ENCODE measurements at places on chromosomes 1 and 21.

GRCh38 chr1:115728341-115728740 is 40.2 kb downstream of the CASQ2 start:
- no peak overlapping the region for H3K27ac ChIP-seq
- no peaks in the 10 kb centered on the region for H3K36me3 ChIP-seq
- H3K4me1 ChIP-seq = no peaks in the 10 kb centered on the region
- H3K4me3 ChIP-seq = no peak overlapping the region
- H3K27me3 ChIP-seq = no peaks in the 10 kb centered on the region

DNA sequence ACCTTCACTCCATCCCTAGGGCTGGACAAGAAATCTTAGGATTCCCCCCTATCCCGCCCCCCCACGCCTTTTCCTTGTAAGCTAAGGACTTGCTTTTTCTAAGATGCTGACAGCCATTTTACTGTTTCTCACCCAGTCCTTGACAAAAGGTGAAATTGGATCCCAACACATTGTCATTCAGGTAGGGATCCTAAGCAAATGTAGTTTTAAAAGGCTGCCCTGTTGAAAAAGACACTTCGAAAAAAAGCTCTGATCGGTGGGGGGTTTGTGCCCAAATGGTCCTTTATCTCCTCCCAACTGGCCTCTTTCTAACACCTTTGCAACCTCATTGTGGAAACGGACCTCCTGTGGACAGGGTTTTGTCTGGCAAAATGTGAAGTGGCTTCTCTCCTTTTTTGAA is 2.9 kb downstream of the CACHD1 start:
- no peak for DNase-seq
- H3K4me3 ChIP-seq = no peak overlapping the region
- H3K27ac ChIP-seq = no peak overlapping the region
- peaks cover 45% of the 10 kb centered on the region for H3K27me3 ChIP-seq
- peaks cover 15% of the 10 kb centered on the region for H3K4me1 ChIP-seq
- H3K36me3 ChIP-seq = no peaks in the 10 kb centered on the region

DNA sequence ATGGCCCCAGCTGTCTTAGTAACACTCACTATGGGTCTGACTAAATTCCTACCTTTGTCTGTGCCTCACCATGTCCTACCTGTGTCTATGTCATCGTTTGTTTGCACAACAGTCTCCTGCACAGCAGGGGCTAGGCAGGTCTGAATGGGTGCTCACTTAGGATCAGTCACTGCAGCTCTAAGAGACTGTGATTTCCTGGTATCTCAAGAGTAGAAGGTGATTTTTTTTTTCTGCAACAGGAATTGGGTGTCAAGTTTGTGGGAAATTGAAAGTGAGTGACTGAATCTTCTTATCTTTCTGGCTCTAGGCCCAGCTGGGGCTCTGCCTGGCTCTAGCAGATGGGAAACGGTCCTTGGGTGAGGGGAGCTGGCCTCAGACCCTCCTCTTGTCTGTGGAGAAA is 46.4 kb upstream of the TRABD2B start:
- no peak overlapping the region for H3K27ac ChIP-seq
- no peak overlapping the region for H3K4me3 ChIP-seq
- no peak for DNase-seq
- H3K36me3 ChIP-seq = no peaks in the 10 kb centered on the region
- peaks cover 18% of the 10 kb centered on the region for H3K27me3 ChIP-seq
- peaks cover 7% of the 10 kb centered on the region for H3K4me1 ChIP-seq

- H3K27ac ChIP-seq = peak overlapping the region; percentile 86
- H3K36me3 ChIP-seq = peaks cover 4% of the 10 kb centered on the region
- DNase-seq = no peak
- peaks cover 34% of the 10 kb centered on the region for H3K4me1 ChIP-seq
Measured at GRCh38 chr1:1122981-1123480, 7.1 kb upstream of the C1orf159 start.

GRCh38 chr1:93579891-93580290 is 101.7 kb downstream of the BCAR3 start:
- DNase-seq = no peak
- H3K4me3 ChIP-seq = no peak overlapping the region
- no peaks in the 10 kb centered on the region for H3K4me1 ChIP-seq
- H3K36me3 ChIP-seq = peaks cover 67% of the 10 kb centered on the region

- no peak overlapping the region for H3K27ac ChIP-seq
- H3K4me1 ChIP-seq = peaks cover 21% of the 10 kb centered on the region
- no peak overlapping the region for H3K4me3 ChIP-seq
- no peak for DNase-seq
- peaks cover 3% of the 10 kb centered on the region for H3K36me3 ChIP-seq
Measured at GRCh38 chr1:183090391-183091006, 67.3 kb downstream of the LAMC1 start.

DNA sequence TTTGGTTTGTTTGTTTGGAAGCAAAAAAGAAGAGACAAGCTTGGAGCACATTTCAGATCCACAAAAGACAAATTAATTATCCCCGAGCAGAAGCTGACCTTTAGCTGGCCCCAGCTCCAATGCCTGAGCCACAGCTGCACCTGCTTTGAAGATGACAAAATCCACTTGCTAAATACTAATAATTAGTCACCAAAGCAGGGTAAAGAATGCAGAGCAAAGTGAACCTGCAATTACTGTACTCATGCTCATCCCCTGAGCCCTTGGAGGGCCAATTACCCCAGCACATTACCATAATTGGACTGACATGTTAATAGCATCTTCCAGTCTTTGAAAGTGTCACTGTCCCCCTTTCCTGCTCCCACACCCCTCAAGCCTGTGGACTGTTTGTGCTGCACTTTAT is 38.2 kb upstream of the KCND3 start:
- no peaks in the 10 kb centered on the region for H3K4me1 ChIP-seq
- no peaks in the 10 kb centered on the region for H3K36me3 ChIP-seq
- peaks cover 41% of the 10 kb centered on the region for H3K27me3 ChIP-seq
- no peak for DNase-seq
- no peak overlapping the region for H3K4me3 ChIP-seq

Measured in stimulated activated naive B cell treated with anti-CD40 and anti-IgM and Interleukin-4, amounts not matched to agents 10 μg/mL and 1 μg/mL and 100 μg/mL, for 72 hours (primary cell).